ENCODE measurements at places on chromosomes 1 and 21.

DNA sequence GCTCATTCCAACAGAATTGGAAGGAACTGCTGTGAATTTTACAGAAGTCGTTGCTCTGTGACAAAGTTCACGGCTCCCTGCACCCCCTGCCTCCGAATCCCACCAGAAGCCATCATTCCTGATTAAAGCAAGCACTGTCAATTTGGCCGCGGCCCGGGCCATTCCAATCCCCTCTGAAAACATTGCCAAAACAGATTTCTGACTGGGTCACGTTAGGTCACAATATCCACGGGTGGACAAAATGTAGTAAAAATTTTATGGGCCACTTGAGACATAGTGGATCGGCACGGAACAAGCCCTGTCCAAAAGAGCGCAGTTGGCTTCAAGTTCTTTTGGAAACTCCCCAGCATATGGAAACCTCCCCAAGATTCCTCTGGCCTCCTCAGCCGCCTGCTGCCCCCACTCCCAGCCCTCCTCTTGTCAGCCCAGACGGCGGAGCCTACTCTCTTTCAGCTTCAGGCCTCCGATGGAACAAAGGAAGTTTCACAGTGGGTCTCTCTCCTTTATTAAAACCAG lies 67.2 kb upstream of the IFNAR2 start:
- no peak for DNase-seq

GRCh38 chr1:69126796-69127195 lies 440.9 kb upstream of the LRRC7 start:
- no peak for DNase-seq

DNA sequence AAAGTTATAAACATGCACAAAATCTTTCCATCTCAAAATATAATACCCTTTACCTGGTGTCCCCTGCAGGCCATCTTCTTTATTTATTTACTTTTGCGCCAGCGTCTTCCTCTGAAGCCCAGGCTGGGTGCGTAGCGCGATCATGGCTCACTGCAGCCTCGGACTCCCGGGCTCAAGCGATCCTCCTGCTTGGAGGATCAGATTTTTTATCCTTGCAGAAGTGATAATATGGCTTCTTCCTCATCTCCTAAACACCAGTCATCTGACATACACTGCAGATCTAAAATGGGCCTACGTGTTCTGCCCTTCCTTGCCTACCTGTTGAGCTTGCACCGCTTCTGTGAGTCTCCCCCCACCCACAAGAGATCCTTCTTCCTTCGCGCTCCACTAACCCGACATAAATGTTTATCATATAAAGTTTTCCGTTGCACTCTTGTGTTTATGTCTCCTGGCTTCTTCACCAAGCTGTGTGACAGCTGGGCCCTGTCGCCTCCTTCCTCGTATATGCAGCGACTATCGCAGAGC lies 506 bp upstream of the SRP9 start:
- peak; percentile 0 for DNase-seq

DNA sequence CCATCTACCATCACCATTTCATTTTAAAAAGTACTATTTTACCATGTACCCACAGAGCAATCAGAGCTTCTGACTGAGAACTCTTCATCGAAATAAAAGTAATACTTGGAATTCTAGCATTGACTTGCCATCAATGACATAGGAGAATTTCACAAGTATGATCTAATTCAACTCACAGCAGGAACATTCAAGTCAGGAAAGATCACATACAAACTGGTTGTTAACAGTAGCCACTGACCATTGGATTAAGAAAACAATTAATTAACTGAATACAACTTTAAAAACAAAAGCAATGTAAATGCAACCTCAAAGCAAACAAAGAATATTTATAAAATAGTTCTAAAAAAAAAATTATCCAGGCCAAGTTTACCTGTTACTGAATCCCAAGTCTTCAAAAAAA lies 18.8 kb downstream of the RNF115 start:
- no peak for DNase-seq

DNA sequence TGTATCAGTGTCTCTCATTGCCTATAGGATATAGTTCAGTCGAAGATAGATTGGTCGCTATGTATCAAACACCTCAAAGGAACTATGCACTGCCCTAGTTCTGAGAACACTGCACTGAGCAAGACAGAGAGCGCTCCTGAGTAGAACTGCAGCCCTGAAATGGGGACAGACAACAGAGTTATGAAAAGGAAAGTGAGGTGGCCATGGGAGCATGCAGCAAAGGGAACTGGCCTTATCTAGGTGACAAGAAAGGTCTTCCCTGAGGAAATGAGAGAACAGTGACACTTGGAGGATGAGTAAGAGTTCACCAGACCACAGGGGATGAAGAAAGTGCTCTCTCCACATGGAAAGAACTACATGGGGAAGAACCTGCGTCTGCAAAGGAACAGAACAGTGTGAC lies 7.5 kb upstream of the G0S2 start:
- no peak for DNase-seq

DNA sequence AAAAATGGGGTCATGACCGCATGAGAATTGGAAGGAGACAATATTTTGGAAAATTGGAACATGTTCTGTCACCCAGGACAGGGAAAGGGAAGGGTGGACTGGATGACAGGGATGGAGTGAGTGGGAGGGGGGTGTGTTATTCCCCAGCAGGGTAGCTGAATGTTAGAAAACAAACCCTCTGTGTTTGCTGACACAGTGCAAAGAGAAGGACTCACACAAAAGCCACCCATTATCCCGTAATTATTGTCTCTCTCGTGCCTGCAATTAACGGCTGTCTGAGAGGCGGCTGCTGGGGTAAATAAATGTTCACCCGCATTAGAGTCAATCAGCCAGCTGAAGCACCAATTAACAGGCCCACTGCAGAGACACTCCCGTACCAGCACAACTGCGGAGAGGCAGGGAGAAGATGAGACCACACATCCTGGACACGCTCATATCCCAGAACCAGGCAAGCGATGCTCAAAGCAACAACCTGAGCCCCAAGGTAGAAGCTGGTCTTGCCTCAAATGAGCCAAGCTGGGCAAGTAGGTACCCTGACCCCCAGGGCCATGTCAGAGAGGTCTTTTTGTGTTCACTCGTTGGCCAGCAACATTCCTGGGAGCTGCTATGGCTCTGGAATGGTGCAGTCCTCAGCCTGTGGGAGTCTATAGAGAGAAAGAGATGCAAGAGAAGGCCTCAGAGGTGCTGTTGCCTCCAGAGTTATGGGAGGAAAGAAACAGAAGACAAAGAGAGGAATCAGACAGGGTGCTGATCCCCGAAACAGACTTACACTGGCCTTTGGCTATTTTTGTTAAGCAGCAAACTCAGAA lies 19.4 kb downstream of the PLEKHA6 start:
- DNase-seq, result no peak

DNA sequence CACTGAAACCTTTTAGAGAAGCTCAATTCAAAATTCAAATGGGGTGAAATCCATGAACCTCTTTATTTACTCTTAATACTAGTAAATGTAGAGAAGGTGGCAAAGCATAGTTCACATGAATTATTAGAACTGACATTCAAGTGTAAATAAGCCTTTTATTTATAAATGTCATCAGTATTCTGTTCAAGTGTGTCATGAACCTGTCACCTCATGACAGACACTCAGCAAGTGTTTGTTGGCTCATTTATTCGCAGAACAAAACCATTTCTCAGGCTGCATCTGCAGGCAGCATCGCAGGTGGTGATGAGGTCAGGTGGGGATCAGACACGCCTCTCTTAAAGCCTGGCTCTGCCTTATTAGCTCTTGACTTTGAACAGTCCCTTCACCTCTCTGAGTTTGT lies 116.6 kb downstream of the SETD4 start:
- DNase-seq, result no peak

- DNase-seq, result no peak
Measured at GRCh38 chr1:36217670-36218069, 6.6 kb upstream of the THRAP3 start.

- no peak for DNase-seq
Measured at GRCh38 chr21:28752131-28752530, 240.5 kb downstream of the LTN1 start.

DNA sequence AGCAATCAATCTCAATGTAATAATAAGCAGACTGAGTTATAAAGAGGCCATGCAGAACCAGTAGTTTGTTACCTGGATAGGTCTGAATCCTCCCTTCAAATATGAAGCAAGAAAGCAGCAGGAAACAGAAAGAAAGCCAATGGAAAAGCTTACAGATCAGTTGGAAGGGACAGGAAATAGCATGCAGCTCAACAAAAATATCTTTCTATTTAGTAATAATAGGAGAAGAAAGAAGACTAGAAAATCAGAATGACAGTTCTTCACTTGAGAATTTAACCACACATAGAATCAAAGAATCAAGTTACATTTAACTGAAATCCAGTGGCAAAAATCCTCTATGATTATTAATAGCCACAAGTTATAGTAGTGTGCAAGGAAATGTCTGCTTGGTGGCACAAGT lies 194.4 kb downstream of the EIF4G3 start:
- no peak for DNase-seq

DNA sequence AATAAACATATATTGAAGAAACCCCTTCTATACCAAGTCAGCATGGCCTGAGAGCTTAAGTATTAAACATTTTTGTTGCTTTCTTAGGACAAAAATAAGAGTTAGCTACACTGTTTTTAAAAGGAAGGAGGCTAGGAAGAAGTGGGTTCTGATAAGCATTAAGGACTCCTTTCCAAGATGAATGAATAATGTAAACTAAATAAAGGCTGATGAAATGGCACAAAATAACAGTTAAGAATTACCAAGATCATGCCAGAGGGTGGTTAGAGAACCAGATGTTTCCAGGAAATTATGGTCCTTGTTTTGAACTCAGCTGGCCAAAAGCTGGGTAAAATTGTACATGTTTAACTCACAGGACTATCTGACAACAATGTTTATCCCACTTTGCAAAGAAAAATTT lies 114.1 kb upstream of the ETS2 start:
- no peak for DNase-seq

GRCh38 chr1:31785020-31785946 lies 21.1 kb upstream of the ADGRB2 start:
- DNase-seq, result no peak

- DNase-seq, result peak; percentile 7
Measured at GRCh38 chr1:58922302-58923089, 138.6 kb upstream of the JUN start.

GRCh38 chr1:111988377-111988742 lies 1.1 kb downstream of the KCND3 start:
- DNase-seq, result no peak

DNA sequence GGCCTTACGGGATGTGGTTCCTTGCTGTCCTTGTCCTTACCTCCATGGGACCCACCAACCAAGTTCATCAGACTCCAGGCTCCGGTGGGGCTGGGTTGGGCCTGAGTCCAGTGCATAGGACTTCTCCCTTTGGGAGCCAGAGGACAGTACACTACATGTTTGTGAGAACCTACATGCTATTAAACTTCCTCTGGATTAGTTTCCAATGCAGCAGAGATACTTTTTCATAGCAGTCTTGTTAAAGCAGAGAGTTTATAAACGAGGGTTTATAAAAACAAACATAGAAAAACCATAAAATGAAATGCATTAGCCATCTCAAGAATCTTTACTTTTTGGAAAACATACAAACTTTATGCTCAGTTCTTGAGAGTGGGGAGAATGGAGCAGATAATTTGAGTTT lies 33.4 kb downstream of the INKA2 start:
- no peak for DNase-seq

DNA sequence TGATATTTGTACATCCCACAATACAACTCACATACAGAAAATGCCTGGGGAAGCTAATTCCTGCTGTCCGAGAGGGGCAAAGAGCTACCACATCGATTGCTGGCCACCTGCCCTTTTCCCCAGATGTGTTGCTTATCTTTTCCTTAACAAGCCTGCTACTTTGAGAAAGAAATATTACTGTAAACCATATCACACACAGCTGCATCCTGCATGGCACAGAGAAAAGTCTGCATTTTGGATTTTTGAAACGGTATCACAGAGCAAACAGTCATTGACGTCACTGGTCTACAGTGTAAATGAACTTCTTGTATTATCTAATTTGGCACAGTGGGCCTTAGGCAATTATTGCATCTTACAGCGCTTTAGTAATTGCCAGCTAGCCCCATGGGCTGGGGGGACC lies 164.7 kb downstream of the CLIC6 start:
- DNase-seq, result no peak

DNA sequence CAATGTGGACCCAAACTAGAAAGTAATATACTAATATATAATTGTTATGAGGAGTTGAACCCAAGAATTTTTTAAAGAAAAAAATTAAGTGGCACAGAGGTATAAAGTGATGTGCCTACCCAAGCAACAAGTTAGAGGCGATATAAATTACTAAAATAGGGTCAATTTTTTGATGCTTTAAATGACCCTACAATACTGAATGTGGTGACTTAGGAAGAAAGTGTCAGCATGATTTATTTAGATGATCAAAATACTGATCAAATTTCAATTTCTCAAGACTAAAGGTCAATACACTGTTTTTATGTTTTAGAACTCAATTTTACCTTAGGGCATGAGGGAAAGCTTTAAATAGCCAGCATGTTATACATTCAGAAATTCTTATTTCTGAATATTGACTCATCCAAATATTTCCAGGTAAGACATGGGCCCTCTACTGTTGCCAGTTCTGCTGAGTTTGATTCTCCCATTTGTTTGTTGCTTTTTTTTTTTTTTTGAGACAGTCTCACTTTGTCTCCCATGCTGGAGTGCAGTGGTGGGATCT lies 20.1 kb downstream of the SCAF4 start:
- no peak for DNase-seq

- DNase-seq, result no peak
Measured at GRCh38 chr1:65658122-65658521, 134.6 kb upstream of the PDE4B start.

GRCh38 chr1:20223551-20224419 lies 37.5 kb upstream of the PLA2G2C start:
- no peak for DNase-seq

DNA sequence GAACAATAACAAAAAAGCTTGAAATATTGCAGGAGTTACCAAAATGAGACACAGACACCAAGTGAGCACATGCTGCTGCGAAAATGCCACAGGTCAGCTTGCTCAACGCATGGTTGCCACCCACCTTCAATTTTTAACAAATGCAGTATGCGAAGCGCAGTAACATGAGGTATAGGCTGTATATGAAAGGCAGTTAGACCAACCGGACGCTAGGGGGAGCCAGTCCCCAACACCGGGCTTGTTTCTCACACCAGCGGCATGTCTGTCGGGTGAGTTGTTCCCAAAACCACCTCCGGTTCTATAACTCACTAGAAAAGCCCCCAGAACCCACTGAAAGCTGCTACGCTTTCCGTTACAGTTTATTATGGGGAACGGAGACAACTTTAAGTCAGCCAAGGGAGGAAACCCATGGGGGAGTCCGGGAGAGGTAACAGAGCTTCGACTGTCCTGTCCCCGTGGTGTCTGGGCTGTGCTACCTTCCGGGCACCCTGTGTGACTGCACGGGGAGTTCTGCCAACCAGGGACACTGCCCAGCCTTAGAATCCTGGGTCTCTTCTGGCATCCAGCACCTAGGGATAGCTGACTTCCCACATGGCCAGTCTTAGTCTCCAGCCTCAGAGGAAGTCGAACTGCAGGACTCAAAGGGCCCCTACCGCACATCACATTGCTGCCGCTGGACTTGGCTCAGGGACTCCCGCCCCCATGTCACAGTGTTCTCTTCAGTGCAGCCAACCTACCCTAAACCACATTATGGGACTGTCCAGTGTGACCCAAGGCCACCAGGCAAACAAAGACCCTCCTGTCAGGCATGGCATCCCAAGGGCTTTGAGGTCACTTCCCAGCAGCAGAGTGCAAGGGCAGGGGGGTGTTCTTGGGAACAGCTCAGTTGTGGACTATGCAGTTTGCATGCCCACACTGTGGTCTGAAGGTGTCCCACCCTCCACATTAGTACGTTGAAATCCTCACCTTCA lies 14.0 kb downstream of the RNF187 start:
- peak; percentile 82 for DNase-seq

Data from stimulated activated CD8-positive, alpha-beta memory T cell treated with anti-CD3 and anti-CD28 coated beads, Interleukin-15, amount 100 ng/mL, for 1 hour (primary cell).